ENCODE measurements at places on chromosomes 1 and 21.

DNA sequence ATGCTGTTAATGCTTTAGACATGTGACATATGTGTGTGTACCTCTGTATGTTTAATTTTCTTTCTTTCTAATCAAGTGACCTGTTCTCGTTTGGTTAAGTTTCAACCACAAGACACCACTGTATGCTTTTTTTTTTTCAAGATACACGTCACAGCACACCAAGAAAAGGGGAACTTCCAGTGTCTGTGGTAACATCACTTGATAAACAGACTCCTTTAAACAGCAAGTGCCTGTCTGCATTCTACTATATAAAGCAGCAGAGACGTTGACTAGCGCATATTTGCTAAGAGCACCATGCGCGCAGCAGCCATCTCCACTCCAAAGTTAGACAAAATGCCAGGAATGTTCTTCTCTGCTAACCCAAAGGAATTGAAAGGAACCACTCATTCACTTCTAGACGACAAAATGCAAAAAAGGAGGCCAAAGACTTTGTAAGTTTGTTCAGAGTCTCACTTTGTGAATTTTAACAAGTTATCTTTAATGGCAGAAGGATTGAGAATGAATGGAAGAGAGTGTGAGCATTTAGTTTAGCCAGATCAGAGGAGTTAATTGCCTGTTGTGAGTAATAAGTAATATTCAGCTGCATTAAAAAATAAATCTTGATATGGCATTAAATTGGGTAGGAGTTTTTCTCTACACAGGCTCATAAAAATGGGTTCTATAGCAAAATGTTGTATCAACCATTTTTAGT lies at the start of gene RGS1:
TSS of gene RGS1 (plus strand) at position 275 of the 691 bp plus-strand sequence. CDS start at position 295, 20 bp downstream.
- DNase-seq: no peak

DNA sequence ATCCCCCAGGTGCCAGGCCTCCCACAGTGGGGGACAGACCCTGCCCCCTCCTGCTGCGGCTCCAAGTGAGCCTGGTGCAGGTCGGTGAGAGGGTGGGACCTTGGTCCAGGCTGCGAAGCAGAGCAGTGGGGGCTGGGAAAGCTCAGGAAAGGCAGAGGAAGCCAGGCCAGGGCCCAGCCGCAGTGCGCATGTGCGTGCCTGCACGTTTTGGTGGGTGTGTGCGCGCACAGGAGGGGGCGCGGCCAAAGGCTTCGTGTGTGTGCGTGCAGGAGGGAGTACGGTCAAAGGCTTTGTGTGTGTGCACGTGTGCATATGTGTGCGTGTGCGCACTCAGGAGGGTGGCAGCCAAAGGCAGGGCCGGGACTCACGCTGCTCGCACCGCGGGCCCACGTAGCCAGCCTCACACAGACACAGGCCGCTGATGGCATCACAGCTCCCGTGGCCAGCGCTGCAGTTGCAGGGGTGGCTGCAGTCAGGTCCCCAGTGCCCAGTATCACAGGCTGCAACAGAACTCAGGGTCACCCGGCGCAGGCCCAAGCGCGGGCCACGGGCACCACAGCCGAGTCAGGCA lies 45.9 kb downstream of the ARHGEF16 start:
- DNase-seq: no peak

GRCh38 chr1:201888282-201889089 lies at the start of gene SHISA4:
SHISA4 (plus strand) TSS chr1:201888898; CDS start chr1:201888995, 97 bp downstream.
- DNase-seq: peak; percentile 84

DNA sequence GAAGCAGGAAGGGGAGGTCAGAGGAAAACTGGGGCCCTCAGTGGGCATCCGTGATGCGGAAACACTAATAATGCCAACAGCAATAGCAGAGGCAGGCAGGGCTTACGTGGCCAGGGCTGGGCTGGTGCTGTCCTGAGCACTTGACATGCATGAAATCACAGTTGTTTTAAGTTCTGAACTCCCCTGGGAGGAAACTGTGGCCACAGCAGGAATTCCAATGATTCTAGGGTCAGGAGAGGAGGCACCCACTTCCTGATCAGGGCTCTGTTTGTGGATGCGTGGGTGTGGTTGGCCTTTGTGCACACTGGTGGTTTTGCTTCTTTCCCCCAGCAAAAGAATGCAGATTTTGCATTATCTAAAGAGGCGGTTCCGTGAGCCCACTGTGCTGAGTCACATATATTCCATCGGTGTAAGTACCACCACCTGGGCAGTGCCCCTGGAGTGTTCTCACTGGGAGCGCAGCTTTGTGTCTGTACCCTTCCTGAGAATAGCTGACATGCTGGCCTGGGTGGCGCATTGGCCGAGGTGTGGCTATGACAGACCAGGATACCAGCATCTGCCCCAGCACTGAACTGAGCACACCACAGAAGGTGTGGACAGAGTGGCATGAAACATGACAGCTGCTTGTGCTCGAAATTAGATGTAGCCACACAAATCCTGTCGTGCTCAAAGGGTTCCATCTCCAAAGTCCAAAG lies 71.0 kb downstream of the PDE9A start:
- DNase-seq: peak; percentile 58

GRCh38 chr1:8073112-8073855 lies 47.2 kb upstream of the ERRFI1 start:
- no peak for DNase-seq

DNA sequence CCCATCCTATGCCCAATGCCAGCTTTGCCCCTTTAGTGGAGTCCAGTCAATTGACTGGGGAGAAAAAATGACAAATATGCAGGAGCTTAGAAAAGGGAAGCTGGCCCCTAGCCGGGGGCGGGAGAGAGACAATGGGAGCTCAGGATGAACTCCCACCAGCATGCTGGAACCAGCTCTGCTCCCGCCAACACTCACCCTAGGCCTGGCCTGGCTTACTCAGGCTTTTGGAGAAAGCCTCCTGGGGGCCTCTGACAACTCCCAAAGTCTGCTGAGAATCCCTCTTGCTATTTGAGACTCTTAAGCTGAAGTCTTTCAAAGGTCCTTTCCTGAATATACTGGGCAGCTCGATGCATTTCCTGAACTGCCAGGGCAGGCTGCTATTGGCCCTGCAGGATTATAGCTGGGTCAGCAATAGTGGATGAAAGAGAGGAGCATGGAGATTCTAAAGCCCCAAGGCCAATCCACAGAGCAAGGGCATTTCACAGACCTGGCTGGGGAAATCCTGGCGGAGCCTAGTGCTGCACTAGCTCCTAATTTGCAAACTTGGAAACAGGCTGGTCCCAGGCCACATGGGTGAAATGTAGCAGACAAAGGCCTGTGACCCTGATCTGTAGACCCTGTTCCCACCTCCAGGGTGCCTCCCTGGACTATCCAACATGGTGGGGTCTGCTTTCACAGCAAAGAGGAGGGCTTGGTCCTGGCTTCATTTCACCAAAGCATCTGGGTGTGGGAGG lies 35.7 kb upstream of the CLSTN1 start:
- DNase-seq: no peak

DNA sequence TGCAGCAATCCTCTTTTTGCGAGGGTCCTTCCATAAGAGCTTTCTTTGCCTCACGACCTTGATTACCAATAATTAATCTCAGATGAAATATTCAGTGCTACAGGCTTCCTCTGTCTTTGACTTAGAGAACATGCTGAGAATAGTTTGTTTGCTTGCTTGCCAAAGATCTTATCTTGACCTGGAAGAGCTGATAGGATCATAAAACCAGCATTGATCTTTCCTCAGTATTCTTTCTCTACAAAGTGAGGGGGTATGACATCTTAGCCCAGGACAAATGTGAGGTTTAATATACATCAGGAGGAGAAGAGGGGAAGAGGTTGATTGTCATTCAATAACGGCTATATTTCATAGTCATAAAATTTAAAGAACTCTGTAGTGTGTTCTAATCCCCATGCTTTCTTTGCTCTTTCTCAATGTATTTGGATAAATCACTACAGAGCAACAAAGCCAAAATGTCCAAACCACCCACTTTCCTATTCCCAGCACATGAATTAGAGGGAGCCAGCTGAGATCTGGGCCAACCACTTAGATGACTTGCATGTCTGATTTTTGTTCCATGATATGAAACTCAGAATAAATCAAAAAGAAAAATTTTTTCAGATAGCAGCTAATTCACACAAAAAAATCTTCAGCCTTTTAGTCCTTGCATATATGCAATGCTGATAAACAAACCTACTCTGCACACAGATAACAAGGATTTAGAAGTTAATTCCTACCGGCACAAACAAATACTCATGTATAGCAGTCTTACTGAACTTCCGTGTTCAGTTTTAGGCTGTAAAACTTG lies 50.5 kb upstream of the IPO9 start:
- DNase-seq: no peak

- no peak for DNase-seq
Measured at GRCh38 chr1:54887665-54888071, 673 bp upstream of the DHCR24 start.

- peak; percentile 12 for DNase-seq
Measured at GRCh38 chr1:156844638-156845037, 14.3 kb downstream of the INSRR start.

- no peak for DNase-seq
Measured at GRCh38 chr1:166145499-166145898, 21.3 kb downstream of the FAM78B start.

GRCh38 chr1:79188337-79188736 lies 181.8 kb upstream of the ADGRL4 start:
- no peak for DNase-seq

GRCh38 chr1:91591175-91591974 lies 90.7 kb downstream of the CDC7 start:
- DNase-seq: no peak

DNA sequence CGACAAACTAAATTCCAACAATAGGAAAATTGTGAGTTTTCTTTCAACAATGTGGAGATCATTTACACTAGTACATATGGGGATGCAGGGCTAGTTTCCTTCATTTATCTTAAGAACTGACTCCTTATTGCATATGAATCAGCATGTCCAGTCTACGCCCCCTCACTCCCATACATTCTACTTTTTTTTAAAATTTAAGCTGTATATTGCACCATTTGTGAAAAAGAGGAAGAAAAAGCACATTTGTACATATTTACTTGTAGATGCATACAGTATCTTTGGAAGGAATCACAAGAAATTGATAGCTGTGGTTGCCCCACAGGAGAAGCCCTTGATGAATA lies 15.9 kb downstream of the VPS26C start:
- DNase-seq: no peak

DNA sequence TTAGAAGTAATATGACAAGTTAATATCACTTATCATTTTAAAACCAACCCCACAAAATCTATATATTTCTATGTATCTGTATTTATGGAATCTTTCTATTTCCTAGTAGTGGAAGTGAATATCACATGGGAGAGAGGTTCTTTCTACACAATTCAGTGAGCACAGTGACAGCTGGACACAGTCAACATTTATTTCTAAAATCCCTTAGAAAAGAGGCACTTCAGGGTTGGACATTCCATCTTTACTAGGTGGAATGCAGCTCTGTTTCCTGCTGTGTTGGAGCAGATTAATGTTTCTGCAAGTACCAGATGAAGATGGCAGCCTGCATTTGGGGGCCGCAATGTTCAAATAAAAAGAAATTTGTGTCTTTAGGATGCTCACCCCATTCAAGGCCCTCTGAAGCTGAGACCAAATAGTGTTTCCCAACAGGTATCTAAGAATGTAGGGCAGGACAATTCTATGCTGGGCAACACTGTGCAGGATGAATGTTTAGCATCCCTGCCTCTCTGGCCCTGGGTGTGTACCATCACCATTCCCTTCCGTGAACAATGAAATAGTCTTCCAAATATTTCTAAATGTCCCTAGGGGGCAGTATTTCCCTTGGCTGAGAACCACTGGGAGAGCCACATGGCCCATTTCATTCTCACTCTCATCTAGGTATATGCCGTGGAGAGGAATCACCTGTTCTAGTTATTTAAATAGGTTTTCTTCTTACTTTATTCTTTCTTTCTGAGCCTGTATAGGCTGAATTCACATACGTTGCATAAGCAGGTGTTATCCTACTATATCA lies 394.8 kb downstream of the PRDM2 start:
- DNase-seq: peak; percentile 17

- no peak for DNase-seq
Measured at GRCh38 chr1:96634883-96635282, 86.7 kb upstream of the PTBP2 start.

GRCh38 chr1:207896547-207896946 lies 14.4 kb downstream of the CD34 start:
- no peak for DNase-seq

DNA sequence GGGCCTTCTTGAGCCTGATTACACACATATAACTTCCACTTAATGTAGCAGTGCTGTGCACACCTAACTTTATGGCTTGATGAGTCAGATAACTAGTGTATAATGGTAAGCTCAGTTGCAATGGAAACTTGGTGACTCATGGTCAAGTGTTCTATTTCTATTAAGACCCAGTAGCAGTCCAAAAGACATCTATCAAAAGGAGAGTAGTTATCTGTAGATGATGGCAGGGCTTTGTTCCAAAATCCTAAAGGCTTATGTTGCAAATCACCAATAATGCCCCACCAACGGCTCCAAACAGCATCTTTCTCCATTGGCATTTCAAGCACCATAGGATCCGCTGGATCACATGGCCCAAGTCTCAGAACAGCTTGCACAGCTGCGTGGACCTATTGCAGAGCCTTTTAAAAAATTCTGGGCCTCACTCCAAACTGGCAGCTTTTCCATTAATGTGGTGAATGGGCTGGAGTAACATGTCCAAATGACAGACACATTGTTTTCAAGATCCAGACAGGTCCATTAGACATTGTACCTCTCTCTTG lies 566.8 kb upstream of the USP24 start:
- no peak for DNase-seq

GRCh38 chr1:65048335-65048734 lies 82.0 kb upstream of the JAK1 start:
- no peak for DNase-seq

DNA sequence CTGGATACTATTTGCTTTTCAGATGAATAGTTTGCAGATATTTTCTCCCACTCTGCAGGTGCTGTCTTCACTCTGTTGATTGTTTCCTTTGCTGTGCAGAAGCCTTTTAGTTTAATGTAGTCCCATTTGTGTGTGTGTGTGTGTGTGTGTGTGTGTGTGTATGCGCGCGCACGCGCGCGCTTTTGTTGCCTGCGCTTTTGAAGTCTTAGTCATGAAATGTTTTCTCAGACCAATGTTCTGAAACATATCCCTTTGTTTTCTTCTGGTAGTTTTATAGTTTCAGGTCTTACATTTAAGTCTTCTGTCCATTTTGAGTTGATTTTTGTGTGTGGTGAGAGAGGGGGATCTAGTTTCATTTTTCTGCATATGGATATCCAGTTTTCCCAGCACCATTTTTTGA lies 63.5 kb downstream of the XPR1 start:
- DNase-seq: no peak

DNA sequence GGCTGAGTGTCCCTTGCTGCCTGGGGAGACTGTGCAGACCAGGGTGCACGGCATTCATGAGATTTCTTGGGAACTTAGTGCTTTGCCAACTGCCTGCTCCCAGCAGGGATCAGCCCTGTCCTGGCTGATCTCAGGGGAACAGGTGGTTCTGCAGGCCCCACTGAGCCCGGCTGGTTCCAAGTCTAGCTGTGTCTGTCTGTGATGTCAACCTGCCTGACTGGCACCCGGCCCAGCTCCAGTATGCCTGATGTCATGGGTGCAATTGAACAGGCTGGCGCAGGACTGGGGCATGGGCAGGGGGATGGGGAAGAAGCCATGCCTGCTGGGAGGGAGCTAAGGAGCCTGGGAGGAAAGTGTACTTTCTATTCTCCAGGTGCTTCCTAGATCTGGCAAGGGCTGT lies 227.1 kb downstream of the GRIK3 start:
- DNase-seq: no peak
